ENCODE measurements at places on chromosomes 2 and 18.

GRCh38 chr2:101153787-101154186 is 2.6 kb upstream of the TBC1D8 start:
- no peak for DNase-seq

DNA sequence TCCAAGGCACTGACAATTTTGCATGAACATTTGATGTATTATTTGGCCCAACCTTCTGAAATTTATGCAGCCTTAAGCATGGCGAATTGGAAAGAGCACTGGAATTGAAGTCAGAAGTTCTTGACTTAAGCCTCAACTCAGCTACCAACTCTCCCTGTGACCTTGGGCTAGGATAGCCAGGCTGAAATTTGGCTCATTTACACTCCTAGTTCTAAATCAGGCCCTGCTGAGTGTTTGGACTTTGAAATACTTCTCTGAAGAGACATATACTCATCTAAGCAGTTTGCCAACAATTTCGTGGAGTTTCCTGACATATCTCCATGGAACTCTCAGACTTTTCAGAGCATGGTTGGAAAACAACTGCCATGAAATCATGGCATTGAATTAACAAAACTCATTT is 489.6 kb upstream of the PIK3C3 start:
- DNase-seq: no peak

DNA sequence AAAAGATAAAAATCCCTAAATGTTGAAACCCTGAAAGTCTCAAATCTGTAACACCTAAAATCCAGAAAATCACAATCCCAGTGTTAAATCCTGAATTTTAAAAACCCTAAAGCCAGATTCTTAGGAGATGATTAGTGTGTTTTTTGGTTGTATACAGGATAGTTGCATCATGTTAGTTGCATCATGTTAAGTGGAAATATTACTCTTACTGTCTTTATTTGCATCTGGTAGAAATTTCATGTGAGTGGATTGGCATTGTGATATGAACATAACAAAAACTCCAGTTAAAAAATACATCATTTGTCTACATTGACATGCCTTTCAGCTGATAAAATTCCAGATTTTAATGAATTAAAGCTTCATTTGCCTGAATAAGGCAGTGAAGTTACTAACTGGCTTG is 683.1 kb upstream of the ACVR2A start:
- no peak for DNase-seq

- peak; percentile 38 for DNase-seq
Measured at GRCh38 chr2:200584639-200585038, 1.2 kb upstream of the AOX1 start.

DNA sequence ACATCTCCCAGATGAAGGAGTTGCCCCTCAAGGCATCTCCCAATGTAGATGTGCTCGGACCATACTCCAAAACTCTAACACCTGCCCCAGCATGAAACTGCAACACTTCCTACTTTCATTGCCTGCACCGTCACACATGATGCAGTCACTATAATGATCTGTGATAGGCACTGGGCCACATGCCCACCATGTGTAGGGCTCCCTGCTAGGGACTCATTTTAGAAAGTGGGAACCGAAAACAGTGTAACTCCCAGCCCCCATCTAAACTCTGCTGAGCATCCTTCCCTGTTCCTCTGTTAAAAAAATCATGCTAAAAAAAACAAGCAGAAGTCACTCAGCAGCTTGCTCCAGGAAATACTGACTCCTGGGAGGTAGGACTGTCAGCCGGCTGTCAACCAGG is 496.1 kb upstream of the RAB6C start:
- DNase-seq: no peak

GRCh38 chr2:30522421-30522820 is 75.4 kb downstream of the LCLAT1 start:
- no peak for DNase-seq

- DNase-seq: no peak
Measured at GRCh38 chr2:170813611-170814532, 2.8 kb upstream of the GAD1 start.

DNA sequence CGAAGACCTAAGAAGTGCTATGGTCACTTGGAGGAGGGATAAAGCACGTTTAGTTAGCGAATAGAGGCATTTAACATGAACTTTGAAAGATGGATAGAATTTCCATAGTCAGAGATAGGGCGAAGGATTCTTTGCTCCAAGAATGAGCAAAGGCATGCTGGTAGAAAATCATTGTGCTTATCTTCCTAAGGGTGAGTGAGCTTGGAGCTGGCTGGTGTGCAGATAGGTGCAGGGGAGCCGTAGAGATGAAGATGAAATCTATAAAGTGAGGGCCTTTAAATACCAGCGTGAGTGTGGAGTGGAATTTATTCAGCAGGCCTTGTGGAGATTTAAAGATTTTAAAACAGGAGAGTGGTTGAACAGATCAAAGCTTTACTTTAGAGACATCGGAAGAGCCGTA is 1.6 kb downstream of the HRH4 start:
- no peak for DNase-seq

DNA sequence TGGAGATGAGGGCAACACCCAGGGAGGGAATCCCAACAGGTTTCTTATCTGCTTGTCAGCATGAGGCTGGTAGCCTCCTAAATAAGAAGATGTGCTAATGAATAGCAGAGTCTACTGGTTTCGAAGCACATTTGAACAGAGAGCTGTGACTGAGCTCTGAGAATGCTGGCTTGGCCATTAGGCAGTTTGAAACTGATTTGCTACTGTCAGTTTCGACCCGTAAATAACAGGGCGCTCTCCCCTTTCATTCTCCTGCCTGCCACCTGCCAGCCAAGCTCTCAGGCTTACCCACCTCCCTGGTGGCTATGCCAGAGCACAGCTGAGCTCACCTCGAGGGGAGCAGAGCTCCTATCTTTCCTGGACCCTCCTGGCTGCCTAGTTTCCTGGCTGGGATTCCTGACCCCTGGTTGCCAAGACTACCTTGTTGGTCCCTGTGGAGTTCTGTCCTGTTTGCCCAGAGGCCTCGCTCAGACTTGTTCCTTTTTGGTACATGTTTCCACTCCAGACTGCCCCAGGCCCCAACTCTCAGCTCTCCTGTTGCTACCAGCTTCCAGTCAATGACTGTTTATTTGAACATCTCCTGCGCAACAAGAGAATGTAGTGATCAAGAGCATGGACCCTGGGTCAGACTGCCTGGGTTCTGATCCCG is 102.3 kb upstream of the ALPP start:
- DNase-seq: no peak

DNA sequence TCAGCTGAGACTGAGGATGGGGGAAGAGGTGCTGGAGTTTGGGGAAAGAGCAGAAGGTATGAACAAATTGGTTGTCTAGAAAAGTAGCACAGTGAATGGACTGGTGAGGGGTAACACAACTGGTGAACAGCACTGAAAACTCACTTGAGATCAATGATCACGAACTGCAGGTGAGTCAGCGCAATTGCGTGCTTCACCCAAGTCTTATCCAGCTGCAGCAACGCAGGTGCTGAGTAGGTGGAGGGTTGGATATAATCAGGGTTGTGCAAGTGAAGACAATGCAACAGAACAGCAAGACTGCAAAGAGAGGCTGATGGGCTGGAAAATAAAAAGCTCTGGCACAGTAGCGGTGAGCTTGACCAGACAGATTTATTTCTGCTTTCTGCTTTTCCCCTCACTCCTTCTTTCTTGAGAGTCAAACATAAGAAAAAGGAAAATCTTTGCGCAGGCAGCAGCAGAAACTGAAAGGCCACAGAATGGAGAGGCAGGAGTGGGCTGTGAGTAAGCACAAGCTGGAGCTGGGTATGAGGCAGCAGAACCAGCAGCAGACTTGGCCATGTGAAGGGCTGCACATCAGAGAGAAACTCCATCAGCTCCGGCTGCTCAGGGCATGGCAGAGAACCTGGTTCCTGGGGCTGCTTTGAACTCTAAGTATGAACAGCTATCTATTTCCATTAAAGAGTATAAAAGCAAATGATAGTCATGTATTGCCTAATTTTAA is 99.4 kb upstream of the ARL5A start:
- DNase-seq: no peak

GRCh38 chr2:15472133-15472532 is 89.0 kb downstream of the NBAS start:
- DNase-seq: no peak

DNA sequence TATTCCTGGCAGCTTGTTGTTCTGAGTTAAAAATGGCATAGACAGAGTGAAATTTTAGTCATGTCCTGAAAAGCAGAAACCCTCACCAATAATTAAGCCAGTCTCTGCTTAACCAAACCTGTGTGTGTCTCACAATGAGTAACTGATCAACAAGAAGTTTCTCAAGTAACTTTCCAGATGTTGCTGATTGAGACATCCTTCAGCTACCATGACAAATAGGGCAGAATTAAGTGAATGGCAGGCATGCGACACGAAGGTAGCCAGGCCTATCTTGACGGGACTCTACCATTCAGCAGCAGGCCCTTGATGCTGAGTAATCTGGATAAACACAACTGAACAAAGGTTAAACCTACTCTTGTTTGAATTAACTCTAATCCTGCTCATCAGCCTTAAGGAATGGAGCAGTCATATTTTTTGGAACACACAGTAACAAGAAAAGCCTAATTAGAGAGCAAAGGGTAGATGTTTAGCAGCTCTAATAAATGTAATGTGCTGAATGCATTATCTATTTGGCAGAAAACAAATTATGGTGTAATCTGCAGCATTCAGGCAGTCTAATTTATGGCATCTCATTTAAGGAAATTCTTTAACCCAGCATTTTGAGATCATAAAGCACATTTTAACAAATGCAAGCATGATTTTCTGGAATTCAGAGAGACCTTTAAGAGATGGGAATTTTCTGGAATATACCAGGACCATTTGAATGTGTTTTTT is 159.5 kb upstream of the EPHA4 start:
- DNase-seq: no peak

GRCh38 chr2:234469972-234470371 is 26.9 kb downstream of the ARL4C start:
- DNase-seq: no peak

- peak; percentile 13 for DNase-seq
Measured at GRCh38 chr18:4639628-4640310, 184.7 kb upstream of the DLGAP1 start.

GRCh38 chr2:73081181-73081671 is 9.7 kb upstream of the SFXN5 start:
- DNase-seq: no peak

GRCh38 chr2:218980735-218981389 is 4.1 kb downstream of the FEV start:
- peak; percentile 30 for DNase-seq

GRCh38 chr2:178197791-178198190 is 3.5 kb downstream of the OSBPL6 start:
- DNase-seq: no peak

All from GM13977 (cell line).